ENCODE measurements at places on chromosomes 5 and 9. TPM values are rescaled to one million over a fixed set of nuclear protein-coding genes. Genes with fewer than 3 reads are reported as not detected.

DNA sequence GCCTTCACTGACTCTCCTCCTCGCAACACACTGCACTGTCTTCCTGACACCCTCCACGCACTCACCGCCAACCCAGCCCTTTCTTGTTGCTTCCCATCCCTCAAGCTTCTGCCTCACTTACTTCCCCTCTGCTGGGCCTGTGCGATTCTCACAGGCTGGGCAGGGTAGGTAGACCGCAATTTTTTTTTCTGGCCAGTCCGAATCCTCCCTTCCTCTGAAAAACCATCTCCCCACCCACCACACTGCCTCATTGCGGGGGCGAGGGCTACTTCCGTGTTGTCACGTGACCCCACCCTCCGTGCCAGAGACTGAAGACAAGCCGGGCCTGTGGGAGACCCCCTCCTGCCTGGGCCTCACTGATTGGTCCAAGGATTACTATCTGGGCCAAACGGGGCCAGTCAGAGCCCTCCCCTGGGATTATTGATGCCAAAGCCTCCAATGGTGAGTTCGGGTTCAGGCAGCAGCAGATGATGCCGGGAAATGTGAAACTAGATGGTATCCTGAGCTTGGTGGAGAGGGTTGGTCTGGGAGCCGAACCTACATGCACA, 73.1 kb downstream of the STK10 start:
- DNase-seq = no peak

GRCh38 chr5:2507611-2508010, 243.9 kb downstream of the IRX2 start:
- no peak for DNase-seq

ENG gene
- 1.1 TPM for polyA plus RNA-seq

DNA sequence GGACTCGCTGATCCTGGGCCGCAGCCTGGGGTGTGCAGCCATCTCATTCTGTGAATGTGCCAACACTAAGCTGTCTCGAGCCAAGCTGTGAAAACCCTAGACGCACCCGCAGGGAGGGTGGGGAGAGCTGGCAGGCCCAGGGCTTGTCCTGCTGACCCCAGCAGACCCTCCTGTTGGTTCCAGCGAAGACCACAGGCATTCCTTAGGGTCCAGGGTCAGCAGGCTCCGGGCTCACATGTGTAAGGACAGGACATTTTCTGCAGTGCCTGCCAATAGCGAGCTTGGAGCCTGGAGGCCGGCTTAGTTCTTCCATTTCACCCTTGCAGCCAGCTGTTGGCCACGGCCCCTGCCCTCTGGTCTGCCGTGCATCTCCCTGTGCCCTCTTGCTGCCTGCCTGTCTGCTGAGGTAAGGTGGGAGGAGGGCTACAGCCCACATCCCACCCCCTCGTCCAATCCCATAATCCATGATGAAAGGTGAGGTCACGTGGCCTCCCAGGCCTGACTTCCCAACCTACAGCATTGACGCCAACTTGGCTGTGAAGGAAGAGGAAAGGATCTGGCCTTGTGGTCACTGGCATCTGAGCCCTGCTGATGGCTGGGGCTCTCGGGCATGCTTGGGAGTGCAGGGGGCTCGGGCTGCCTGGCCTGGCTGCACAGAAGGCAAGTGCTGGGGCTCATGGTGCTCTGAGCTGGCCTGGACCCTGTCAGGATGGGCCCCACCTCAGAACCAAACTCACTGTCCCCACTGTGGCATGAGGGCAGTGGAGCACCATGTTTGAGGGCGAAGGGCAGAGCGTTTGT, 19.9 kb downstream of the PTGES2 start:
- DNase-seq = no peak

DNA sequence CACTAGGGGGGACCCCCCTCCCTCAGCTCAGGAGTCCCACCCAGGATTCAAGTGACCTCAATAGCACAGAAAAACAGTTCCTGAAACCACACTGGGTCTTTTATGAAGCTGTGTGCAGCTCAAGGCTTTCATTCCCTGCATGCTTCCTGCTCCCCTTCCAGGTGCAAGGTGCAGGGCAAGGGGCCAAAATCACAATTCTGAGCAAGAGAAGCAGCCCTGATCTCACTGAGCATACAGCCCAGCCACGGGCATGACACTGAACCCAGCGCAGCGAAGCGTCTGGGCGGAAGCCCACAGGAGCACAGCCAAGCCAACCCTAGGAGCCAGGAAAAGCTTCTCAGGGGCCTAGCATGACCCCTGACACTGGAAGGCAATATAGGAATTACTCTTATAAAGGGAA, 62.9 kb downstream of the IRX2 start:
- no peak for DNase-seq

PRRX2 gene
- 0.05 TPM for polyA plus RNA-seq

DNA sequence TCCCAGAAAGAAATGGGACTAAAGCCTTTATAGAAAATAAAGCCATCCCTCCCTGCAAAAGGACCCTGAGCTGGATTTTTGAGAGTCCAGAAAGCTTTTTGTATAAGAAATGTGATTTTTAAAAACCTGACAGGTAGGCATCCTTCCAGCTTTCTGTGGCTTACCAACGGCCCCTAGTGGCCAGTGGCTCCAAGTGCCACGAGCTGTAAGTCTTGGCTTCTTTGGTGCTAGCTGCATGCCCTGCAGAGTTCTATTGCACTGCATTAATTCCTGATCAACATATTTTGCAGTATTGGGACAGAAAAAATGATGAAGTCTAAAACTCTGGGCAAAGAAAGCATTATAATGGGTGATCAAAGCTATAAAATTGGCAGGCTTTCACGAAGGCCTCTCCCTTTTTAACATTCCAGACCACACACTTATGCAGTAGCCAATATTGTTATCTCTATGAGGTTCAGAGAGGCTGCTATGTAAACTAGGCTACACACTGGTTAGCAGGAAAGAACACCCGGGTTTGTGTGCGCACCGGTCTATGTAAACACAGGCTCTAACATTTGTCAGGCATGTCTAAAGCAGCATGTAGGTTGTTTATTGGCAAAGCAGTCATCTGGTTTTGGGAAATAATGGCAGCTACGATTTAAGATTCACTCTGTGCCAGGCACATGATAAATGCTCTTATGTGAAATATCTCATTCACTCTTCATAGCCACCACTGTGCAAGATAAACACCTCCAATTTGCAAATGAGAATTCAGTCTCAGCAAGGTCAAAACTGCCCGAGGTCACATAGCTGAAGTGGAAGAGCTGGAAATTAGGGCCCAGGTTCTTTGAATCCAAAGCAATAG, 55.2 kb downstream of the NMUR2 start:
- DNase-seq = peak; percentile 21

- no peak for DNase-seq
These were observed 4.1 kb downstream of the SLC31A2 start for GRCh38 chr9:113154946-113155345.

CDH6 gene
- polyA plus RNA-seq = not detected

GRCh38 chr9:86600291-86600690, 246.1 kb upstream of the TUT7 start:
- no peak for DNase-seq

DNA sequence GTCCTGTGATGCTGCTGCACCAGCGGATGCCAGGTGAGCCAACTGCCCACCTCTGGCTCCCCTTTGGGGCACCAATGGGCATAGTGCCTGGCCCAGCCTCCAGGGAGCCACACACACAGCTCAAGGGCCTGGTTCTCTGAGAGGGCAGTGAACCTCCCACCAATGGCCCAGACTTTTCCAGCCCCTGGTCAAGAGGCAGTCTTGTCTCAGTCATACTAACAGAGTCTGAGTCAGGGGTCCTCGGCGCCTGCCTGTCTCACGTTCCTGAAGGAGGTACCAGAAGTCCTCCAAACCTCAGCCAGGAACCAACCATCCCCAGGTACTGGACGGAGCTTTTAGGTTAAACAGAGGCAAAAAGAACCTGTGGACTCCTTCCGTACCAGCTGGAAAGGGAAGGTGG, 121.1 kb downstream of the C5orf15 start:
- DNase-seq = no peak

GRCh38 chr5:11182441-11183080, 421.5 kb upstream of the DAP start:
- peak; percentile 23 for DNase-seq

DNA sequence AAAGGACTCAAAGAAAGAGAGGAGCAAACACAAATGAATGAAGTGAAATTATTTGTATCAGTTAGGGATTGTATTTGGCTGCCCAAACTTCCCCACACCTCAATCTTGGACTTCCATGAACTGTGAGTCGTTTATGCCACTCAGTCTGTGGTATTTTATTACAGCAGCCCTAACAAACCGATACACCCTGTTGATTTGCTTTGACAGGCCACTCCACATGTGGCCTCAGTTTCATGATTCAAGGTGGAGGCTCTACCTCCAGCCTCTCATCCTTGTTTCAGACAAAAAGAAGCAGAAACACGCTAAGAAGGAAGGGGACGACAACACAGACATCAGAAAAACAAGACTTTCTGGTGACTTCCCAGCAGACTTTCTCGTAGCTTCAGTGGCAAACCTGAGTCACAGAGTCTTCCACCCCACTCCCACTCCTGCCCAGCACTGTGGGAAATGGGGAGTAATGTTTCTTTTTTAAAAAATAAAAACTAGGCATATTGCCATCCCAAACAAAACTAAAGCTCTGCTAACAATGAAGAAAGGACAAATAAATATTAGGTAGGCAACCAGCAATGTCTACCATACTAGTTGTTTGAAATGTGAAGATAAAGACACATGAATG, 52.2 kb upstream of the ABCA1 start:
- no peak for DNase-seq

SPINK4 gene
- 2.0 TPM for polyA plus RNA-seq

MRPS30 gene
- 36.4 TPM for polyA plus RNA-seq

GRCh38 chr9:123584202-123585176, 228.5 kb downstream of the CRB2 start:
- DNase-seq = no peak

- DNase-seq = no peak
These were observed 85.5 kb upstream of the ZNF169 start for GRCh38 chr9:94173632-94174031.

All from HepG2 (cell line).